ENCODE measurements at places on chromosomes 16 and 17. TPM values are rescaled to one million over a fixed set of nuclear protein-coding genes. Genes with fewer than 3 reads are reported as not detected.

GRCh38 chr17:49022391-49022941, 25.3 kb downstream of the IGF2BP1 start:
- DNase-seq, result no peak
- no peaks in the 10 kb centered on the region for H3K4me1 ChIP-seq
- H3K27ac ChIP-seq, result no peak overlapping the region
- no peaks in the 10 kb centered on the region for H3K27me3 ChIP-seq
- H3K4me3 ChIP-seq, result no peak overlapping the region

DNA sequence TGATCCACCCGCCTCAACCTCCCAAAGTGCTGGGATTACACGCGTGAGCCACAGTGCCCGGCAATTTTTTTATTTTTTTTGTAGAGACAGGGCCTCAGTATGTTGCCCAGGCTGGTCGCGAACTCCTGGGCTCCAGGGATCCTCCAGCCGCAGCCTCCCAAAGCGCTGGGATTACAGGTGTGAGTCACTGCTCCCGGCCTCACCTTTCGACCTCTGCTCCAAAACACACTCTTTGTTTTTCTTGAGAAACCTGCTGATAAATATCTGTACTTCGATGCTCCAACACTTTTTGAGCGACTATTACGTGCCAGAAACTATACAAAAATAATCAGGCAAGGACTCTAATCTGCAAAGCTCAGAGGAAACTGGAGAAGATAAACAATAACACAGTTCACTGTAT, 1.0 kb downstream of the MED1 start:
- peaks cover 31% of the 10 kb centered on the region for H3K36me3 ChIP-seq
- H3K4me1 ChIP-seq, result peaks cover 2% of the 10 kb centered on the region
- DNase-seq, result no peak
- peak overlapping the region; percentile 51 for H3K4me3 ChIP-seq
- no peak overlapping the region for H3K27ac ChIP-seq

DNA sequence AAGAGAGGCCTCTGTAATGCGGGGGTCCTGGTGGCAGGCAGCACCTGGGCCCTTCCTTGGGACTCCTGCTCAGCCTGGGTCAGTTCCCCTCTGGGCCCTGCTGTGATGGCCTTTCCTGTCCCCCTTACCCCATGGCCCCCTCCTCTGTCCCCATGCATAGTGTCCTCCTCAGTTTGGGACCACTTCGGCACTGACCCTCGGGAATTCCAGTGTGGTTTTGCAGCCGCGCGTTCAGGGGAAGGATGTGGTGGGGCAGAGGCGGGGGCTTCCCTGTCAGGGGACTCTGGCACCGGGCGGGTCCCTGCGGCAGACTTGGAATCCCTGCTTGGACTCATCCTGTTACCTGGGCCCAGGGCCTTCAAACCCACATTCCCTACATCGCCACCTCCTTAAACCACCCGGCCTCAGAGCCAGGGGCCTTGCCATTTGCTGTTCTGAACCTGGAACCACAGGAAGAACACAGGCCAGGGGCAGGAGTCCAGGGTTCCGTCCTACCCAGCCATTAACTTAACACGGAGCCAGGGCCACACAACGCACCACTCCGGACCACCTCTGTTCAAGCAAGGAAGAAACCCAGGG, 31.4 kb upstream of the EIF1 start:
- H3K36me3 ChIP-seq, result no peaks in the 10 kb centered on the region
- H3K4me1 ChIP-seq, result peaks cover 4% of the 10 kb centered on the region
- no peak overlapping the region for H3K4me3 ChIP-seq
- DNase-seq, result no peak
- no peak overlapping the region for H3K27ac ChIP-seq
- no peaks in the 10 kb centered on the region for H3K27me3 ChIP-seq

GRCh38 chr17:8909586-8910270, 42.3 kb upstream of the PIK3R6 start:
- peak; percentile 47 for DNase-seq
- H3K27ac ChIP-seq, result no peak overlapping the region

GRCh38 chr16:26644912-26645543, 421.7 kb upstream of the C16orf82 start:
- H3K27me3 ChIP-seq, result no peaks in the 10 kb centered on the region
- H3K4me1 ChIP-seq, result no peaks in the 10 kb centered on the region
- no peak for DNase-seq
- no peaks in the 10 kb centered on the region for H3K36me3 ChIP-seq

DNA sequence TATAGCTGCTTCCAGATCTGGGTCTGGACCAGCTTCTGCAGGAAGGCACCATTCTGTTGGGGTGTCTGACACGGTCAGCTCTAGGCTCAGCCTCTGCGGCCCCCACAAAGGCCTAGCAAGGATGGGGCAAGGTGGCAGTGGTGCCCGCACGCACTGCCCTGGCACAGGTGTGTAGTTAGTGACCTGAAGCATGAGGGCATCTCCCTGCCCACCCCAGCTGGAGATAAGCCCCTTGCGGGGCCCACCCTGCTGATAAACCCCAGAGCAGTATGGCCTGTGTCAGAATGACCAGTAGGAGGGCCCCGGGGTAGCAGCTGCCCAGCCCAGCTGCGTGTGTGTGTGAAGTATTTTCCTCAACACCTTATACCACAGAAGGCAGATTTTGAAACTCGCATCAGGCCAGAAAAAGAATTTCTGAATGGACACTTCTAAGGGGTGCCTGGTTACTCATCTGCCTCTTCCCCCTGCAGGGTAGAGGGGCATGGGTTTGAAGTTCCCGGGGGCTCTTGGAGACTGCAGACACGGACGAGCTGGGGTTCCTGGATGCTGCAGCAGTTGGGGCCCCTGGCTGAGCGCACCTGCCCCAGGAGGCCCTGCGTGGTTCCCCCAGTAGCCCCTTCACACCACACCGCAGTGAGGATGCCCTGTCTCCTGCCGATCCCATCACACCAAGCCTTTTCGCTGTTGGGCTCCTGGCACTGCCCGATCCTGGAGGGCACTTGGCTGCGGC, 4.5 kb downstream of the ARHGDIA start:
- H3K27ac ChIP-seq, result peak overlapping the region; percentile 96
- H3K27me3 ChIP-seq, result no peaks in the 10 kb centered on the region
- no peak overlapping the region for H3K4me3 ChIP-seq
- peaks cover 34% of the 10 kb centered on the region for H3K4me1 ChIP-seq

DNA sequence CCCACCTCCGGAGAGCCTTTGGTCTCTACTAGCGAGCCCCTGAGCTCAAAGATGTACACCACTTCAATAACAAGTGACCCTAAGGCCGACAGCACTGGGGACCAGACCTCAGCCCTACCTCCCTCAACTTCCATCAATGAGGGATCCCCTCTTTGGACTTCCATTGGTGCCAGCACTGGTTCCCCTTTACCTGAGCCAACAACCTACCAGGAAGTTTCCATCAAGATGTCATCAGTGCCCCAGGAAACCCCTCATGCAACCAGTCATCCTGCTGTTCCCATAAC, 702 bp downstream of the SPN start:
- peaks cover 2% of the 10 kb centered on the region for H3K4me1 ChIP-seq
- peak overlapping the region; percentile 27 for H3K4me3 ChIP-seq
- no peaks in the 10 kb centered on the region for H3K27me3 ChIP-seq

DNA sequence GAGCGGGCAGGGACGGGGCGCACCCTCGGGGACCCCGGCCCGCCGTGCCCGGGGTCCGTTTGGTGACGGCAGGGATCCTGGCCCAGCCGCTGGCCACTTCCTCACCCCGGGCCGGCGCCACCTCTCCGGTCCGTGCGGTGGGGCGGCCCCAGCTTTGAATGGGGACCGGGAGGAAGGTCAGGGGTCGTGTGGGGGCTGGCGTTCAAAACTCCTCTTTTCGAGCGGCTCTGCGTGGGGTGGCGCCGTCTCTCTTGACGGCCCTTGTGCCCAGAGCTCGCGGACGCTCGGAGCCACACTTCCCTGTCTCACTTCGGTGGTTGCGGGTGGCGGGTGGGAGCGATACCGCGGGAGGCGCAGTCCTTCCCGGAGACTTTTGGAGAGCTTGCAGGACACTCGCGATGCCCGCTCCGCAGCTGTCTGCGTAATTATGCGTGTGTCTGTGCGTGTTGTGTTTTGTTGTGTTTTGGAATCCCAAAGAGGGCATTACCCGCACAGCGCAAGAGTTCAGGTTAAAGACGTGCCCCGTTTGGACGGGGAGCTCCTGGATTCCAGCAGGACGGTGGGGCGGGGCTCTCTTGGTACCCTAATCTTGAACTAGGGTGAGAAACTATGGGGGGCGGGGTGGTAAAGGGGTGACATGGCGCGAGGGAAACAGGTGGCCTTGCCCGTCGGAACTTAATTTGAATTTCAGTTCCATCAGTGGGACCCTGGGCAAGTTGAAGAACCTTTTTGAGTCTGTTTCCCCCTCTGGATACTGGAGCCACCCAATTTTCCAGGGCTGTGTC, 637 bp downstream of the PLCG2 start:
- DNase-seq, result no peak
- H3K27me3 ChIP-seq, result peaks cover 6% of the 10 kb centered on the region
- H3K36me3 ChIP-seq, result no peaks in the 10 kb centered on the region
- no peak overlapping the region for H3K27ac ChIP-seq
- H3K4me3 ChIP-seq, result peak overlapping the region; percentile 35
- no peaks in the 10 kb centered on the region for H3K4me1 ChIP-seq

GRCh38 chr17:2708585-2709182, 2.9 kb downstream of the CLUH start:
- no peak for DNase-seq
- peak overlapping the region; percentile 95 for H3K4me3 ChIP-seq
- H3K36me3 ChIP-seq, result peaks cover 1% of the 10 kb centered on the region
- peak overlapping the region; percentile 71 for H3K27ac ChIP-seq
- no peaks in the 10 kb centered on the region for H3K27me3 ChIP-seq

DNA sequence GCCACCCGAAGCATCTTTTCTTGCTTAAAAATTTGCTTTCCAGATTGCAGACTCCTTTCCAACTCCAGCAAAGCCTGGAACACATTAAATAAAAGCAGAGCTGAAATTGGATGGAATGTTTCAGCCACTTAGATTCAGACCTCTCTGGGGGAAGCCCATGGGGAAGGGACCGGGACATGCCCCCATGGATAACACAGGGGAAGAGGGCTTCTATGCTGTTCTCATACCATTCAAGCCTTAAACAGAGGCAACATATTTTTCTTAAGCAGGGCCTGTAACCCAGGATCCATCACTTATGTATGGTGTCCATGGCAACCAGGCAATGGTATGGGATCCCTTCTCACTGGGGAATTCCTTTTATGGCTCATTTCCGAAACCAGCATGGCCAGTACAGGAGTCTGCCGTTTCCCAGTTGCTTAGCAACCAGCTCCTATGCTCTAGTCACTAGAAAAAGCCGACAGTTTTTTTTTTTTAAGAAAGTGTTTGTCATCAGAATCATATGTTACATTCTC, 62.0 kb upstream of the MARCHF10 start:
- H3K27ac ChIP-seq, result no peak overlapping the region
- no peak overlapping the region for H3K4me3 ChIP-seq
- no peak for DNase-seq
- H3K27me3 ChIP-seq, result no peaks in the 10 kb centered on the region

- DNase-seq, result no peak
- H3K4me1 ChIP-seq, result no peaks in the 10 kb centered on the region
- no peak overlapping the region for H3K27ac ChIP-seq
Measured at GRCh38 chr16:56102183-56102686, 89.1 kb upstream of the GNAO1 start.

GRCh38 chr17:33086878-33087277, 95.2 kb downstream of the SPACA3 start:
- H3K27ac ChIP-seq, result no peak overlapping the region
- no peaks in the 10 kb centered on the region for H3K4me1 ChIP-seq
- H3K36me3 ChIP-seq, result no peaks in the 10 kb centered on the region
- no peaks in the 10 kb centered on the region for H3K27me3 ChIP-seq

DNA sequence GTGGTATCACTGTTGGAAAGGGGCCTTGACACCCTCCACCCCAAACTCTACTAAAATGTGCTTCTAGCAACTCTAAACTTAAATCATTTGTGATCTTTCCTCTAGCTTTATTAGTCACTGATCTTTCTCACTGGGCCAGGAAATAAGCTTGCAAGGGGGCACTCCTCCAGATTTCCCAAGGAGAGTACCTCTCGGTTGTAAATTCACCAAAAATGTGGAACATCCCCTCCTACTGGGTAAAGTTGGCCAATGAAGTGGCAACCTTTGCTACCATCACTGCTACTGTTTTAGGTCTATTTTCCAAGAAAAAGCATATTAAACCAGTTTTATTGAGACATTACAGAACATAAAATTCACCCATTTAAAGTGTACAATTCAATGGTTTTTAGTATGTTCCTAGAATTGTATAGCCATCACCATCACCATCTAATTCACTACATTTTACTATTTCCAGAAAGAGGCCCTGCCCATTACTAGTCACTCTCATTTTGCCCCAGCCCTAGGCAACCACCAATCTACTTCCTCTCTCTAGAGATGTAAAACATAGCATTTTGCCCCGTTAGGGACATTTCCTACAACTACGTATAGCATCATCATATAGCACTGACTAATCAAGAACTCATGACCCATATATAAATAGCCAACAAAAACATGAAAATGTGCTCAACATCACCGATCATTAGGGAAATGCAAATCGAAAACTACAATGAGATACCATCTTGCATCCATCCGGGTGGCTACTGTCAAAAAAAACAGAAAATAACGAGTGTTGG, 44.6 kb upstream of the ADCY9 start:
- no peak overlapping the region for H3K27ac ChIP-seq
- H3K27me3 ChIP-seq, result no peaks in the 10 kb centered on the region
- H3K36me3 ChIP-seq, result no peaks in the 10 kb centered on the region
- no peak overlapping the region for H3K4me3 ChIP-seq

DNA sequence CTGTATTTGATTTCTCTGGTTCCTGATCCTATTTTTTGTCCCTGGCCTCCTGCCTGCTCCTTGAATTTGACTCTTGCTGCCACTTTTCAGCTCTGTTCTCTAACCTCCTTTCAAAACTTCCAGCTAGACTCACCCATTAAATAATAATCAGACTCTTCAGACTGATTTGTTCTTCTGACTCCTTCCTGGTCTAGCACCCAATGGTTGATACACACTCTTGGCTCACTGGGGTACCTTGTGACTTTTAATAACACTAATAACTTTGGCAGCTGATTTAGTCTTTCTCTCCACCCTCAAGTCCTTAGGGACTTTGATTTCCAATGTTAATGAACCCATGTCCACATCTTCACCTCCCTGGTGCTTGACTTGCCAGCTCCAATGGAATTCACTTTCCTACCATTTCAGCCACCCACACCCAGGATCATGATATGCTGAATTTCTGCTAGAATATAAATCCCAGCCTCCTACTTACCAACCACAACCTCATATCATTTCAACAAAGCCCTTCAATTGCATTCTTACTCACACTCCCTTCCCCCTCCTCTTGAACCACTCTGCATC, 19.7 kb upstream of the C16orf82 start:
- no peak overlapping the region for H3K27ac ChIP-seq
- H3K4me3 ChIP-seq, result no peak overlapping the region
- H3K27me3 ChIP-seq, result no peaks in the 10 kb centered on the region
- H3K36me3 ChIP-seq, result no peaks in the 10 kb centered on the region
- H3K4me1 ChIP-seq, result no peaks in the 10 kb centered on the region

- H3K27me3 ChIP-seq, result no peaks in the 10 kb centered on the region
- no peak overlapping the region for H3K4me3 ChIP-seq
- peaks cover 11% of the 10 kb centered on the region for H3K36me3 ChIP-seq
- no peak for DNase-seq
- H3K27ac ChIP-seq, result no peak overlapping the region
Measured at GRCh38 chr17:37111329-37111728, 162.6 kb downstream of the AATF start.

The KRTAP17-1 gene
- total RNA-seq, result not detected

The MYOCD gene
- 153 TPM for total RNA-seq

The BEAN1 gene
- not detected for total RNA-seq

The TPSG1 gene
- not detected for total RNA-seq

The PYDC1 gene
- not detected for total RNA-seq

The CDH11 gene
- 145 TPM for total RNA-seq

The C1QL1 gene
- total RNA-seq, result not detected

The CDC6 gene
- 1.2 TPM for total RNA-seq

The CCL18 gene
- not detected for total RNA-seq

The PDE6G gene
- not detected for total RNA-seq

The AXIN2 gene
- 27.5 TPM for total RNA-seq
